ENCODE measurements at places on chromosomes 2 and 18.
A peak's percentile ranks its signal among the peaks of the same experiment; 100 is the strongest.

DNA sequence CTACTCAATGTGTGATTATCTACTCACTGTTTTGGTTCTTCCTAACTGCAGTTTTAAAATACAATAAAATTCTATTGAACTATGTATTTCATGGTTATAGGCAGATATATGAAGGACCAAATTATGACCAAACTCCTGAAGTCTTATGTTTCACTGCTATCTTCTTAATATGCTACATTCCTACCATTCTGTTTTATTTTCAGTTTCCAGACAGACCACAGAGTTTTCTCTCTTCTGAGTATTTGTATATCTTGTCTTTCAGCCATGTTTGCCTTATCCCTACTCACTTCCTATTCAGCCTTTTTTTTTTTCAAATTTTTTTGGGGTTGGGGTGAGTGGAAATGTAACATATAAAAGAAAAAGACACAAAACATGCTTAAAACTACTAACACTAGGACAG, 6.3 kb downstream of the RFTN2 start:
- DNase-seq, result no peak

- no peak for DNase-seq
Measured at GRCh38 chr18:57433482-57433881, 1.7 kb upstream of the ONECUT2 start.

DNA sequence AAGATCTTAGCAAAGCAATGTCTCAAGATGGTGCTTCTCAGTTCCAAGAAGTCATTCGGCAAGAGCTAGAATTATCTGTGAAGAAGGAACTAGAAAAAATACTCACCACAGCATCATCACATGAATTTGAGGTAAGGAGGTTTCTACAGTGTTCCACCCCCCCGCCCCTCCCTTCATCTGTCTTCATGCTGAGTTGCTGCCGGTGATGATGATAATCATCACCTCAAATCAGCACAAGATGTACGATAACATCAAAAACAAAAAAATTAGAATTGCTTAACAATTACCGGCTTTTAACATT, 14.6 kb downstream of the UGP2 start:
- no peak for DNase-seq

DNA sequence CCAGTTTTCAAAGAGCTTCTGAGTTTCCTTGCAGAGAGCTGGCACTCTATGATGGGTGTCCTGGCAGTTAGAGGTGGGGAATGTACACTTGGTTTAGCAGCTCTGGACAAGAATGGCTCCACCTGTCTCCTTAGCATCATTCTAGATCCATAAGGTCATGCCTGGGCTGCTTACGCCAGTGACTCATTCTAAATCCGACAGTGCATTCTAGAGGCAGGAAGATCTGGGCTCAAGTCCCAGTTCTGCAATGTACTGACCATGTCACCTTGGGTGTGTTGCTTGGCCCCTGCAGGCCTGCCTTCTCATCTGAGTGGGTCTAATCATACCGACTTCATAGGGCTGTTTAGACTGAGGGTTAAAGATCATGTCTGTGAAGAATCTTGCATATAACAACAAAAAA, 46.5 kb downstream of the PTGR3 start:
- DNase-seq, result peak; percentile 29

GRCh38 chr2:233604826-233605225, 12.6 kb upstream of the UGT1A8 start:
- no peak for DNase-seq

Measured in cardiac muscle cell (in vitro differentiated cells and primary cell).